Stimulated activated CD4-positive, alpha-beta T cell treated with anti-CD3 and anti-CD28 coated beads, Interleukin-4, amount 100 ng/mL, for 4 hours (primary cell): ENCODE measurements at places on chromosomes 7 and 10.

- DNase-seq, result no peak
These were observed 29.7 kb downstream of the CCDC6 start for GRCh38 chr10:59876695-59877094.

- no peak for DNase-seq
These were observed 555.9 kb upstream of the DPP6 start for GRCh38 chr7:153496257-153496656.

GRCh38 chr10:21078410-21079329 lies 181.6 kb upstream of the NEBL start:
- DNase-seq, result no peak

DNA sequence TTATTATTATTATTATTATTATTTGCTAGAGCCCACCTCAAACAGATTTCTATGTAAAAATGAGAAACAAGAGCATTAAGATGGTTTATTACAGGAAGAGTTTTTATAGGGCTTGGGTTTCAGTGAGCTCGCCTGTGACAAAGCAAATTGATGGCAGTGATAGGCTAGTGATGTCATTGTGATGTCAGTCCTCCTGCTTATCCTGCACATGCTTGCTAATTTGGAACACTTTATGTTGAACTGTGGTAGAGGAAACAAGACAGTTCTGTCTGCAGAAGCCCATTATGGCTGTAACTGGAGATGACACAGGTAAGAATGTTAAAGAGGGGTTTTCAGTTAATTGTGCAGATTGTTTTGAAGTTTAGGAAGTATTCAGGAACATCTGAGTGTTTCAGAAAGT lies 68.3 kb downstream of the CREM start:
- peak; percentile 60 for DNase-seq

DNA sequence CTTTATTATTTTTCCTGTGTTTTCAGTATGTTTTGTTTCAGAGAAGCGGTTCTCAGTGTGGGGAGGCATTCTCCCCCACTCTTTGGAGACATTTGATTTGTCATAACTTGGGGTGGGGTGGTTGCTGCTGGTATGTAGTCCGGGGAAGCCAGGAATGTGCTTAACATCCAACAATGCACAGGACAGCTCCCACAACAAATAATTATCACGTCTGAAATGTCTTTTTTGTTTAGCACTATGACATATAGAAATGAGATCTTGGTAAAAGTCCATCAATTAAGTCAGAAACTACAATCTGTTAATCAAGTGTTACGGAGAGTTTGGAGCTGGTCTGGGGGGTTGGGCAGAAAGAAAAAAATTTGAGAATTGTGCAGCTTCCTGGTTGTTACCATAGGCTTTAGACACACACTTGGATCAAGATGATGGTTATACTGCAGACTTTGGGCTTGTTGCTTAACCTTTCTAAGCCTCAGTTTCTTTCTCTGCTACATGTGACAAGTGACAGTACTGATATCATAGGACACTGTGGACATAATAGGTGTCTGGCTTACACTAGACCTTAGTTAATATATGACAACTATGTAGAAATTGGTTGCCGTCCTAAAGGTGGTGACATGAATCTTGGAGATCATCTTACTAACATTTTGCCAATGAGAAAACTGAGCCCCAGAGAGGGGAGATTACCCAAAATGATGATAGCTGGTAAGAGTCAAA lies 113.7 kb downstream of the LRMDA start:
- DNase-seq, result no peak

DNA sequence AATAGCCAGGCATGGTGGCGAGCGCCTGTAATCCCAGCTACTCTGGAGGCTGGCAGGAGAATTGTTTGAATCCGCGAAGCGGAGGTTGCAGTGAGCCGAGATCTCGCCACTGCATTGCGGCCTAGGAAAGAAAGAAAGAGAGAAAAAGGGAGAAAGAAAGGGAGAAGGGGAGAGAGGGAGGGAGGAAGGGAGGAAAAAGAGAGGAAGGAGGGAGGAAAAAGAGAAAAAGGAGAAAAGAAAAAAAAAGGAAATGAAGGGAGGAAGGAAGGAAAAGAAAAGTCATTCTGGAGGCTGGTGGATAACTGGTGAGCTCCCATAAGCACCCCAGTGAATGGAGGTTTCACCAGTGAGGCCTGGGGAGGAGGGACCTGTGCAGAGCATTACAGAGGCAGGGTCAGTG lies 7.6 kb upstream of the OGDHL start:
- DNase-seq, result no peak

DNA sequence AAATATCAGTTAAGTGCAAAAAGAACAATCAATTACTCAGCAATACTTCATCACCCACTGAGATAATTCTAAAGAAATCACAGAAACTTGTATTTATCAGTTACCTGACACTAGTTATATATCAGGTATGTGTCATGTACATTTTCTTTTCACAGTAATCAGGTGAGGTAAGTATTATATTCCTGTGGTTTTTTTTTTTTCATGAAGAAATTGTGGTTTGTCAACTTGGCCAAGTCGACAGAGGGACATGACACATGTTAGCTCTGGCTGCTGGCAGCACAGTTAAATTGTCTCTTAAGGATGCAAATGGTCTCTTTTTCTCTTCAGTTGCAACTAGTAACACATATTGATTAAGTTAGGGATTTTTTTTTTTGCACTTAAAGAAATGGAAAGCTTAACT lies 13.7 kb upstream of the GPR141 start:
- no peak for DNase-seq

- DNase-seq, result no peak
These were observed 31.9 kb downstream of the PAPSS2 start for GRCh38 chr10:87691506-87692070.

DNA sequence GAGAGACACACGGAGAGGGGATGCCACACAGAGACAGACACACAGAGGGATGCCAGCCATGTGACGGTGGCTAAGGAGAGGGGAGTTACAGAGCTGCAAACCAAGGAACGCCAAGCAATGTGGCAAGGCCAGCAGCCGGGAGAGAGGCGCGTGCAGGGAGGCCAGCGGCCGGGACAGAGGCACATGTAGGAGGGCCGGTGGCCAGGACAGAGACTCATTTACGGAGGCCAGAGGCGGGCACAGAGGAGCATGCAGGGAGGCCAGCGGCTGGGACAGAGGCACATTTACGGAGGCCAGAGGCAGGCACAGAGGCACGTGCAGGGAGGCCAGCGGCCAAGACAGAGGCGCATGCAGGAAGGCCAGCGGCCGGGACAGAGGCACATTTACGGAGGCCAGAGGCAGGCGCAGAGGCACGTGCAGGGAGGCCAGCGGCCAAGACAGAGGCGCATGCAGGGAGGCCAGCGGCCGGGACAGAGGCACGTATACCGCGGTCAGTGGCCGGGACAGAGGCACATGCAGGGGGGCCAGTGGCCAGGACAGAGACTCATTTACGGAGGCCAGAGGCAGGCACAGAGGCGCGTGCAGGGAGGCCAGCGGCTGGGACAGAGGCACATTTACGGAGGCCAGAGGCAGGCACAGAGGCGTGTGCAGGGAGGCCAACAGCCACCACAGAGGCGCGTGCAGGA lies 40.4 kb downstream of the INSIG1 start:
- no peak for DNase-seq

DNA sequence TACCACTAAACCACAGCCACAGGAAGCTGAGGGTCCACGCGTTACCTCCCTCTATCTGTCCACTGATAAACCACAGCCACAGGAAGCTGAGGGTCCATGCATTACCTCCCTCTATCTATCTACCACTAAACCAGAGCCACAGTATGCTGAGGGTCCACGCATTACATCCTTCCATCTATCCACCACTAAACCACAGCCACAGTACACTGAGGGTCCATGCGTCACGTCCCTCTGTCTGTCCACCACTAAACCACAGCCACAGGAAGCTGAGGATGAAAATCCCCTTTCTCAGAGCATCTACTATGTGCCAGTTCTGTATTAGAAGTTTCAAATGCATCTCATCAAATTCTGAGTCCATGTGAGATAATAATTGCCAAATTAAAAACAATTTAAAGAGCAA lies 589.3 kb downstream of the DNAJB6 start:
- no peak for DNase-seq

GRCh38 chr7:4345004-4345403 lies 337.1 kb upstream of the FOXK1 start:
- DNase-seq, result no peak

DNA sequence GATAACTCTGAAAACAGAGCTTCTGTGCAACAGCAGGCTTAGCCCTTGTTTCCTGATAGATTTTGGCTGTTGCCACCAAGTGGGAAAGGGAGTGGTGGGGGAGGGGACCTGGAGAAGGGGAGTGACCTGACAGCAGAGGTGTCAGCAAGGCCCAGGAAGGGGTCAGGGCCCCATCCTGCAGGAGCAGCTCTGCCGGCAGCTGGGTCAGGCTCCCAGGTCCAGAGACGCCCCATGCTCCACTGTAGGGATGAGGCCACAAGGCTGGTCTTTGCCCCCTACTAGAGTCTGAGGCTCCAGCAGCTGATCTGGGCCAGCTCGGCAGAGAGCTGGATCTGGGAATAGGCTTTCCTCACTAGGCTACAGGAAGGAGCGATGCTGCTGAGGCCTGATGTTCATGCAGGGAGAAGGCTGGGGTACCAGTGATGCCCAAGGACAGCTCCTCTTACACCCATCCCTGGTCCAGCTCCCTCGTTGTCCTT lies 44.0 kb upstream of the ZMIZ1 start:
- DNase-seq, result no peak

- no peak for DNase-seq
These were observed 358.8 kb downstream of the CALN1 start for GRCh38 chr7:72053292-72053691.

GRCh38 chr10:74677951-74678350 lies 148.4 kb upstream of the KAT6B start:
- DNase-seq, result no peak

GRCh38 chr7:79787623-79788022 lies 334.2 kb upstream of the MAGI2 start:
- no peak for DNase-seq

DNA sequence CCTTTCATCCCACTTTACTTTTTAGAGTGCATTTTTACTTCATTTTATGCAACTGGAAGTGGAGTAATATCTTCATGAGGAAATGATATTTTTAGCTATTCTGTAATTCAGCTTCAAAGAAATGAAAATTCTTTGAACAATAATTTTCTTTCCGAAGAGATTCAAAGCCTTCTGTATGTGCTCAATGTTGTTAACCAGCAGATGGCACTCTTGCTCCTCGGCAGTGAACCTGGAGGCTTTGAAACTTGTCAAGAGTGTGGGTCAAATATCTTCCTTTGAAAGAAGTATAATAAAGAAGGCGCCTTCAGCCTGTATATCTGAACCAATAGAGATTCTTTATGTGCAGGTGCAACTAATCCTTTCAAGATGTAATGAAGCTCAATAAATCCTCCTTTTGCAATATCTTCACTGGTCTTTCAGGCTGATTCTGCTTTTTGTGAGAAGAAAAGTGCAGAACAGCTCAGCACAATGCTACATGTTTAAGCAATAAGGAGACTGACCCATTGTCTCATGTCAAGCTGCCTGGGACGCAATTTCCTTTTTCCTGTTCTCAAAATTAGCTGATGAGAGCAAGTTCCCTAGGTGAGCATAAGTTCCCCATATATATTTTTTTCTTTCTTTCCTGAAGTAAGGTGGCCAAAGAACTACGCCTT lies 258.4 kb downstream of the SEMA3A start:
- peak; percentile 14 for DNase-seq

DNA sequence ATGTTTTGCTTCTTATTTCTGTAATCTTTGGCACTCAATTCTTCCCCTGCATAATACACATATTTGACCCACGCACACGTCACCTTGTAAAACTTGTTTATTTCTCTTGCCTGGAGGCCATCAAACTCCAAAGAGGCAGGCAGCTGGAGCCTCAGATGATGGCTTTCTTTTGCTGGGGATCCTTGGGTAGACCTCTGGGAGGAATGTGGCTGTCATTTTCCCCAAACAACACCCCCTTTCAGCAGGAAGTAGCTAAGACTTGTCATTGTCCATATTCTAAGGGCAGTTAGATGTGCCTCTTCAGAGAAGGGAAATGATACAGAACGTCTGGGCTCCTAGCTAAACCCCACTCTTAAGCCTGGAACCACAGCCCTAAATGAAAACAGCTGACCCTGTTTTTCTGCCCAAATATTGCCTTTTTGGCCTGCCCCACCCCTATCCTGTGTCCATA lies 111.3 kb downstream of the ITGB8 start:
- DNase-seq, result no peak

DNA sequence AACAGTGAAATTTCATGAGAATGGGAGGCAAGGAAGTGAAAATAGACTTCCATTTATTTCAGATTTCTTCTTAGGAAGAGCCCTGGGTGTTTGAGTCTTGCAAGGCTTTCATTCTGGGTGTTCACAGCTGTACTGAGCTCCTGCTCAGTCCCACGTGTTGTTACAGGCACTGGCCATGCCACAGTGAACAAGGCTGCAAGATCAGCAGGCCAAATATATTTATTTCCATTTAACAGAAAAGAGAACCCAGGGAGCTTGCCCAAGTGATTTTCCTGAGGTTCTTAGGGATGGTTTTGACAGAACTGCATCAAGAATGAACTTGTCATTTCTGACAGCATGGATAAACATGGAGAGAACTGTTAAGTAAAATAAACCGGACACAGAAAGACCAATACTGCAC lies 54.5 kb upstream of the CD36 start:
- DNase-seq, result no peak

- DNase-seq, result no peak
These were observed 223.7 kb downstream of the MAD1L1 start for GRCh38 chr7:2008936-2009540.

DNA sequence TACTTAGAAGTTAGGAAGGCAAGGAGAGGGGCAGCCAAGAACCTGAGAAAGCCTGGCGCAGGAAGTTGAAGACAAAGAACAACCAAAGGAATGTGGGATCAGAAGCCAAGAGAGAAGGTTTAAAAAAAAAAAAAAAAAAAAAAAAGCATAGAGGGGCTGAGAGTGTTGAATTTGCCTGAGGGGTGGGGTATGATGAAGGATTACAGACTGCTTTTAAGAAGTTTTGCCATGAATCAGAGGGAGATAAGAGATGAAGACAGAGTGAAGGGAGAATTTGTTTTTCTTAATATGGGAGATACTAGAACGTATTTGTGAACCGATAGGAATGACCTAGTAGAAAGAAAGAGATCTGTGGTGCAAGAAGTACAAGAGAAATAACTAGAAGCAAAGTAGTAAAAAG lies 6.7 kb downstream of the SLC26A4 start:
- DNase-seq, result no peak

GRCh38 chr10:71209731-71210541 lies 2.4 kb upstream of the UNC5B start:
- no peak for DNase-seq

DNA sequence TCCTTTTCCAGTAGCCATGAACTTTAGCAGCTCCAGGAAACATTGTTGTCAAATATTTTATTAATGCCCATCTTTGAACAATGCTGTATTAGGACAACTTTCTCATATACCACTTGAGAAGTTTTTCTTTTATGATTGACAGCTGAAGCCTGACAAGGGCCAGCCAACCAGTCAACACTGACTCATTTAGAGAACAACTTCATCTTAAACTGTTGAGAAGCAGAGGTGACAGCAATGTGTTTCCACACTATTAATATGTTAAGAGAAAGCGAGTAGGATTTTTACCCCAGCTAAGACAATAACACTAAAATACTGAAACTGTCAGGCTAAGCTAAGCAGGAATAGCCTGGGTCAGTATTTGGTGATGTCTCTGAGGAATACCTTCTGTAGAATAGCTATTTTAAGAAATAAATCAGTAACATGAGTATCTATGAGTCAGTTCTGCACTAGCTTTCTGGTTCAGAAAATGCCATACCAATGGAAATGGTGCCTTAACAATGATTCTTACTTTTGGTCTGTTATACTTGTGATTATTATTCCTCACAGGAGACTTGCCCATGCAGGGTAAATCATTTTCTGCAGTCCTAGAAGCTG lies 168.8 kb upstream of the POT1 start:
- no peak for DNase-seq
